ENCODE measurements at places on chromosomes 5 and 9.

DNA sequence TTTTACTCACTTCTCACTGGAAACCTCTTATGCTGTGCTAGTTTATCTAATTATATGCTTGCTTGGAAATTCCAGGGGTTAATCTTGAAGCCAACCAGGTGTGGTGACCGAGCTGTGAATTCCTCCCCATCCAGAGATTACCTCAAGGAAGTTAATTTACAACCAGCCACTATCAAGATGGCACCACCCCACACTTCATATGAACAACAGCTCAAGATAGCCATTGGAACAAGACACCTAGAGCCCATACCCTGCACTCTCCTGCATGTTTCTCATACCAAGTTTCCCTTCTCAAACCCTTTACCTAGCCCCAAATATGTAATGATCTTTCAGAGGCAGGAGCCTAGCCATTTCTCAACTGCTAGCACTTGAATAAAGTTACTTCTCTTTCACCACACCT is 2156.9 kb upstream of the C9orf72 start:
- DNase-seq, result no peak

DNA sequence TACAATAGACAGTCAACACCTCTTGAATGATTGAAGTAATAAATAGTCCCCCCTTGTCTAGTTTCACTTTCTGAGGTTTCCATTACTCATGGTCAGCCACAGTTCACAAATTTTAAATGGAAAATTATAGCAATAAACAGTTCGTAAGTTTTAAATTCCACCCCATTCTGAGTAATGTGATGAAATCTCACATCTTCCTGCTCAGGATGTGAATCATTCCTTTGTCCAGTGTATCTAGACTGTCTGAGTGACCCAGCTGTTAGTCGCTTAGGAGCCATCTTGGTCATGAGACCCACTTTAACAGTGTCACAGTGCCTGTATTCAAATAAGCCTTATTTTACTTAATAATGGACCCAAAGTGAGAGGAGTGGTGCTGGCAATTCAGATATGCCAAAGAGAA is 311.6 kb upstream of the PRR16 start:
- no peak for DNase-seq

GRCh38 chr5:9720361-9720760 is 90.2 kb upstream of the TAS2R1 start:
- DNase-seq, result no peak

GRCh38 chr9:130626249-130626996 is 38.0 kb upstream of the PRDM12 start:
- no peak for DNase-seq

DNA sequence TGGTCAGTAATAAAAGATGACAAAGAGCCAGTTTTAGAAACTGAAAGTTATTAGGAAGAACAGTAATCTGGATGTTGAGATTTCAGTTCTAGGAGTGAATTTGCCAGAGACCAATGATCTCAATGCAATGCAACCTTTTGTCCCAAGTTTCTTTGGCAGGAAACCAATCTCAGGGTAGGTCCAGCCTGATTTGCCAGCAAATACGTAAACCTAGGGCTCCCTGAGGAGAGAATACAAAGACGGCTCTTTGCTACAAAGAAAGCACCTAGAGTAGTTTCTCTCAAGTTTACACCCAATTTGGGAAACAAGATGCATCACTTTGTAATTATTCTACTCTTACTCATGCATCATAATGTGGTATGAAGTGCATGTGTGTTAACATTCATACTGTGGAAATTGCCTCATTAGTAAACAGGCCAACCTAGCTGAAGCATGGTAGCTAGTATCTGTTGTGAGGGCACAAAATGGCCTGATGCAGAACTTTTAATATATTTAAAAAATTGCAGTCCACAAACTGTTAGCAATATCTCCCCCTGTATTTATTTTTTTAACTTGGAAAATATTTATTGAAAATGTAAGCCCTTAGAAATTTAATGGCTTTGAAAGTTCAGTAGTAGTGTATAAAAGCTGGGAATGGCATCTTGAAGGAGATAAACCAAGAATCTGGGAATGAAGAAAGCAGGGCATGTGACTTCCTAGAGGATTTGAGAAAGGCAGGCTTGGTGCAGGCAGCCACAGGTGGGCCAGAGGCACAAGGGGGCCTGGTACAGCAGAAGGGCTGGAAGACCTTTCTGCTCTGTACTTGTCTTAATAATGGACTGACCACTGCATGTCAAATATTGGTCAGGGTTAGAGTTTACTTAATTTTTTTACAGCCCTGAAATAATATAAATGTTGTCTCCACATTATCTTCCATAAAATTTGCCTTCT is 59.5 kb downstream of the MAST4 start:
- DNase-seq, result no peak

GRCh38 chr5:162289489-162289888 is 221.9 kb downstream of the GABRG2 start:
- no peak for DNase-seq

GRCh38 chr9:17520268-17521064 is 58.4 kb upstream of the SH3GL2 start:
- no peak for DNase-seq

DNA sequence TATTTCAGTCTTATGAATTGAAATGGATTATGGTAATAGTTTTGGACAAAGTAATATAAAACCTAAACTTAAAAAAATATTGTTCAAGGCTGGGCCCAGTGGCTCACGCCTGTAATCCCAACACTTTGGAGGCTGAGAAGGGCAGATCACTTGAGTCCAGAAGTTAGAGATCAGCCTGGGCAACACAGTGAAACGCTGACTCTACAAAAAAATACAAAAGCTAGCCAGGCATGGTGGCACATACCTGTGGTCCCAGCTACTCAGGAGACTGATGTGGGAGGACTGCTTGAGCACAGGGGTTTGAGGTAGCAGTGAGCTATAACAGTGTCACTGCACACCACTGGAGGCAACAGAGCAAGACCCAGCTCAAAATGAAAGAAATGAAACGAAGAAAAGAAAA is 81.9 kb downstream of the SCAI start:
- DNase-seq, result no peak

- DNase-seq, result peak; percentile 6
Observed at GRCh38 chr5:180128671-180129261, 57.2 kb upstream of the RNF130 start.

- DNase-seq, result no peak
Observed at GRCh38 chr9:95409650-95410426, 92.3 kb upstream of the FANCC start.

GRCh38 chr5:112958093-112959088 is 18.2 kb upstream of the DCP2 start:
- DNase-seq, result no peak

DNA sequence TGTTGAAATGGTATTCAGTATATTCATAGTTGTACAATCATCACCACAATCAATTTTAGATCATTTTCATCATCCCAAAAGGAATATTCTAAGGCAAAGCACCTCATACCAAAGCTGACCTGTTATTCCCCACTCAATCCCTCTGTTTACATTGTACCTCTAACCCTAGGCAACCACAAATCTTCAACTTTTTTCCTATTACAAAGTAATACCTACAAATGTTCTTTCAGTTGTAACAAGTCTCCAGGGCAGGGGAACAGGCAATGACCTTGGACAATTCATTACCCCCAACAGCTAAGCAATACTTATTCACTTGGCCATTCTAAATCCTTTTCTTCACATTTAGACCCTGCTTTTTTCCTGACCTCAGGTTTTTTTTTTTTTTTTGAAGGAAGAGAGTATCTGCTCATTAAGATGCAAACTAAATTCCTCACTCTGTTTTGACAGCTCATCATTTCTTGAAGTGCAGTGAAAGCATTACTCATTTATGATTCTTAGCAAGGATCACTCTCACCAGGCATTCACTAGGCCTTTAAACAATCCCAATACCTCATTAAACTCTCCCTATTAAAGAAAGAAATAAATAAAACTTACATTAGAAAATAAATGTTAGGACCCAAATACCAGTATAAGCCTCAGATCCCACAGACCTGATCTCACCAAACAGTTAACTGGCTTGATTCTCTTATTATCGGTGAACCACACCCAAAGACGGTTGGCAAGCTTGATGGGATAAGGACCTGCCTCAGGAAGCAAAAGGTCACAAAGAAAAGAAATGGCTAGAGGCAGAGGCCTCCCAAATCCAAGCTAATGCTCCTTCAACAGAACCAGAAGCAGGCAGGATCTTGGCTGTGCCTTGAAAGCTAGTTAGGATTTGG is 15.3 kb downstream of the MTMR12 start:
- no peak for DNase-seq

GRCh38 chr5:40089269-40089668 is 590.4 kb upstream of the PTGER4 start:
- DNase-seq, result no peak

DNA sequence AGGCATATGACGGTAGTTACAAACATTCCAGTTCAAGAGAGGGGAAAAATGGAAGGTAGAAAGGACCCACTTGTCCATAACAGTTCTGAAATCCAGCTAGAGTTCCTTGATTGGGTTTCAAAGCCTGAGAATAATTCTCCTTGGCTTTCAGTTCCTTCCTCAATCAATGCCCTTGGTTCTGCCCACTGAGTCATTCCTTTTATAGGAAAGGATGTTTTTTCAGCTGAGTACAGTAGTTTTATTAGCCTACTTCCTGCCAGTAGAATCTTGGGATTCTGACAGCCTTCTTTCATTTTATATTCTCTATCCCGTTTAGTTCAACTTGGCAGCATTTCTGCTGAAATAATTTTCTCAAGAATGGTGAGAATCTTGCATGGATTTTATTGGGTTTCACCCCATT is 386.9 kb upstream of the SMC2 start:
- no peak for DNase-seq

DNA sequence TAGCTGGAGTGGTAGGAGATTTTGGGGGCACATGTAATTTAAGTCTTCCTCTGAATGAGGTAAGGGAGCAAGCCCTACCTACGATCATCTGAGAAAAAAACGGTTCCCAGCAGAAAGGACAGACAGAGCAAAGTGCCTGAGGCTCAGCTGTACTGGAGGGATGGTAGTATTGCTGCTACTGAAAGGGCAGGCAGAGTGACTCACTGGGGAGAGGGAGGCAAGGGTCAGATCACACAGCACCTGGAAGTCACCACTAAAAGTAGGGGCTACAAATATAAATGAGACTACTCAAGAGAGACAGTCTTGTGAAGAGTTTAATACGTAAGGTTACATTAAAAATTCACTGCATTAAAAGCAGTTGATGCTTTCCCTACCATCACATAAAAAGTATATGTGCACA is 75.9 kb downstream of the NFIB start:
- DNase-seq, result no peak

DNA sequence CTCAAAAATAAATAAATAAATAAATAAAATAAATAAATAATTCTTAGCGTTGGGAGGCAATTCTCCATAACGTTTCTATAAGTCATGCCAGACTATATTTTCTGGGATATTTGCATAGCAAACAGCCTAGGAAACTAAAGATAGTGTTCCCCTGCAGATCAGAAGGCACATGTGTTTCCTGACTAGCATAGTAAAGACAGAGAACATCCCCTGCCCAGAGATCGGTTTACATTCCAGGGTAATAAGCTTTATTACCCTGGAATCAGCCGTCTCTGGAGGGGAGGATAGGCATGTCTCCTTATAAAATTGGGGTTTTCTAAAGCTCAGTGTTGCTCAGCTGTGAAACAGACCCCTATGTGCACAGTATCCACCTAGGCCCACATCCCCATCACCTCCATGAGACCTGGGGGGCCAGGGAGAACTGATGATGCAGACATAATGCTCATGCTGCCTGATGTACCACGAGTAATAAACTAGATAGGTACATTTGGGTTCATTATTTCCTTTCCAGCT is 36.9 kb upstream of the IFNK start:
- no peak for DNase-seq

GRCh38 chr9:14296495-14297113 is 17.3 kb downstream of the NFIB start:
- no peak for DNase-seq

DNA sequence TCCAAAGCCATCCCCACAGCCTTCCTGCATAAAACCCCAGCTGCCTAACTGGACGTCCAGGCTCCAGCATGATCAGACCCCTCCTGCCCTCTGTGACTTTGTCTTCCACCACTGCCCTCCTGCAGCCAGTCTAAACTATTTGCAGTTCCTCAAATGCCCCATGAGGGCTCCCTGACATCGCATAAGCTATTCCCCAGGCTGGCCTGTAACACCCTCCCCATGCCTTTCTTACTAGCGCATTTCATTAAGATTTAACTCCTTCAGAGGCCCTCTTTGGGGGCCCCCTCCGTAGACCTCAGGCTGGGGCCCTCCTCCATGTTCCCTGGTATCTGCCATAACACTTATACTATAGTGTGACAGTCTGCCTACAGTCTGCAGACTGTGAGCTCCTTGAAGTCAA is 15.5 kb upstream of the SMIM23 start:
- no peak for DNase-seq
